ENCODE measurements at places on chromosomes 6 and 20.

GRCh38 chr6:116405138-116405537 lies 34.4 kb downstream of the DSE start:
- peak; percentile 38 for DNase-seq

- DNase-seq, result no peak
These were observed 372.0 kb upstream of the JARID2 start for GRCh38 chr6:14873781-14874441.

DNA sequence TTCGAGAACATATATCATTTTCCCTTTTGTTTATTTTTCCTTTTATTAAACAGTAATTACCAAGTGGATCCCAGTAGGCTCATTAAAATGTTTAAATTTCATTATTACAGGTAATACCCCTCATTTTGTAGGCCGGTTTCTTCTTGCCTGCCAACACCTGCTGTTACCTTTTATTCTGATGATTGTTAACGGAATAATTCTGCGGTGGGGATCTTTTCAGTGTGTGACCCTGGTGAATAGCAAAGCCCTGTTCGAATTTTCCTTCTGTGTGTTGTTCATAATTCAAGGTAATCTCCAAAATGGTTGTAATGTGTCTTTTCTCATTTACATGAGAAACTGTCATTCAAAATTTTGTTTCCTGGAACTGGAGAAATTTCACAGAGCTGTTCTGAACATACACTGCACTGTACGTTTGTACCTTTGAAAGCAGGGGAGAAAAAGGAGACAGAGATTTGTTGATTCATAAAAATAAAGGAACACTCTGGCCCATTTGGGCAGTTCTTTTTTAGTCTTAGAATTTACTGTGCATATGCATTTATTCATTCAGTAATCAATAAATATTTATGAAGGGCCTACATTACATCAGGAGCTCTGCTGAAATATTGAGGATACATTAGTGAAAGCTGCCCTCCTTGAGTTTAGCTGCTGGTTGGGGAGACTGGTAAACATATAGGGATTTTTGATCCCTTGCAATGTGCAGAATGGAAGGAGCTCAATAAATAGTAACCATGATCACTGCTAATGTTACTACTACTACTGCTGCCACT lies 502.0 kb downstream of the QKI start:
- DNase-seq, result no peak

DNA sequence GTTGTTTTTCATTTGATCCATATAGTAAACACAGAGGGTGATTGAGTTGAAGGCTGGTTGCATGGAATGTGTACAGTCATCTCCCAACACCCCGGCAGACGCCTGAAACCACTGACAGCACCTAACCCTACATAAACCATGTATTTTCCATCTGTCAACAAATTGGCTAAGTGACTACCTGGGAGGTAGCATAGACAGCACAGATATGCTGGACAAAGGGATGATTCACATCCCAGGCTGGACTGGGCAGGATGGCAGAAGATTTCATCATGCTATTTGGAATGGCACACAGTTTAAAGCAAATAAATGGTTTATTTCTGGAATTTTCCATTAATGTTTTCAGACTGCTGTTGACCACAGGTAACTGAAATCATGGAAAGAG lies 4.4 kb upstream of the VIP start:
- DNase-seq, result no peak

GRCh38 chr20:56414842-56415765 lies 3.0 kb downstream of the CASS4 start:
- peak; percentile 55 for DNase-seq

- no peak for DNase-seq
These were observed 192.4 kb downstream of the OGFRL1 start for GRCh38 chr6:71481011-71481410.

- DNase-seq, result no peak
These were observed 3.0 kb upstream of the CDK5RAP1 start for GRCh38 chr20:33404281-33404680.

GRCh38 chr20:56440346-56441007 lies 27.9 kb upstream of the RTF2 start:
- no peak for DNase-seq

GRCh38 chr6:24610672-24611071 lies 35.3 kb downstream of the KIAA0319 start:
- no peak for DNase-seq

GRCh38 chr6:131015630-131016263 lies 47.3 kb downstream of the EPB41L2 start:
- DNase-seq, result no peak

- DNase-seq, result peak; percentile 20
These were observed 734 bp downstream of the MMS22L start for GRCh38 chr6:97282238-97282725.

DNA sequence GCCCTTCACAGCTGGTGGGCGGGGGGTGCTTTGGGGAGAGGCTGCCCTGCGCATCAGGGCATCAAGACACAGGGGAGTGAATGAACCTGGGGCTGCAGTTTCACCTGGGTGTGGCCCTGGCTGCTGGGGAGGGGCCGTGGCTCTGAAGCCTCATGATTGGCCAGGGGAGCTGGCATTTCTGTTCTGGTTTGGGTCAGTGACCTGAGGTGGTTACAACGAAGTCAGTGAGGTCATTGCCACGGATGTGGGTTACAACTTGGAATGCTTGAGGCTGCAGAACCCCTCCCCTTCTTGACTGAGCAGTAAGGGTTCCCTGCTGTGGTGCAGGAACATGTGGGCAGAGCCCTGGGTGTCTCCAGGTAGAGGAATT lies 3.0 kb downstream of the TCEA2 start:
- no peak for DNase-seq

DNA sequence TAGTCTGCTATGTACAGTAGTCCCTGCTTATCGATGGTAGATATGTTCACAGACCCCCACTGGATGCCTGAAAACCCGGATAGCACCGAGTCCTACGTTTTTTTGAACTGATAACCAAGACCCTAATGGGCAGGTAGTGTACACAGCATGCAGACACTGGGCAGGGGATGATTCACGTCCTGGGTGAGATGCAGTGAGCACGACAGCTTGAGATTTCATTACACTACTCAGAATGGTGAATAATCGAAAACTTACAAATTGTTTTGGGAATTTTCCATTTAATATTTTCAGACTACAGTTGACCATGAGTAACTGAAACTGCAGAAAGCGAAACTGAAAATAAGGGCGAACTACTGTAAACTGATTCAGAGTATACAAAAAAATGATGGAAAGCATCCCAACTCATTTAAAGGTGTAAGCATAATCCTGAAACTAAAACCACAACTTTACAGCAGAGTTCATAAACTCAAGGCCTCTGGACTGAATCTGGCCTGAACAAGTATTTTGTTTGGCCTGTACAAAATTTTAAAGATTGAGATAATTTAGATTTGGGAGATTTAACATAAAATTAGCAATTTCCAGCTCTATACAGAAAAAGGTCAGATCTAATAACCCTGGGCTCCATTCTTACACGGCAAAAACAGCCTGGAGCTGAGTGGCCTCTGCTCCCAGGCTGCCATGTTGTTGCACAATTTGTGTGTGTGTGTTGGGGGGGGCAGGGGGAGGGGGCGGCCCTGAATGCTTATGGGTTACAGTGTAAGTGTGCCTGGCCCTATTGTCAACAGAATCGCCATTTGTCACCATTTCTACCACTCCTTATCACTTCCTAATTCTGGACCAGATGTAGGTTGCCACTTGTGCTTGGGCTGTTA lies 34.9 kb downstream of the RNF24 start:
- peak; percentile 96 for DNase-seq

DNA sequence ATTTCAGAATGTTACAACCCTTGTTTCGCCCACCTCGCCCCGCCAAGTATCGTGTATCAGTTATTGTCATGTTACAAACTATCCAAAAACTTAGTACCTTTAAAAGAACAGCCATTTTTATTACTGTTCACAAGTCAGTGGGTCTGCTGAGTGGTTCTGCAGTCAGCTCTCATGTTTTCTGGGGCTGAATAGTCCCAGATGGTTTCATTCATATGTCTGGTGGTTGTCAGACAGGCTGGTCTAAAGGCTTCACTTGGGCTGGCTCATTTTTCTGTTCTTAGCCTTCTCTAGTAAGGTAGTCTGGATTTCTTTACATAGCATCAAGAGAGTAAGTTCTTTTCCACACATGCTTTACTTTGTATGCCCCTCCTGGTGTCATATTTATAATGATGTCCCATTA lies 8.6 kb downstream of the ZNF292 start:
- no peak for DNase-seq

GRCh38 chr6:168387426-168387825 lies 53.6 kb upstream of the SMOC2 start:
- DNase-seq, result no peak

DNA sequence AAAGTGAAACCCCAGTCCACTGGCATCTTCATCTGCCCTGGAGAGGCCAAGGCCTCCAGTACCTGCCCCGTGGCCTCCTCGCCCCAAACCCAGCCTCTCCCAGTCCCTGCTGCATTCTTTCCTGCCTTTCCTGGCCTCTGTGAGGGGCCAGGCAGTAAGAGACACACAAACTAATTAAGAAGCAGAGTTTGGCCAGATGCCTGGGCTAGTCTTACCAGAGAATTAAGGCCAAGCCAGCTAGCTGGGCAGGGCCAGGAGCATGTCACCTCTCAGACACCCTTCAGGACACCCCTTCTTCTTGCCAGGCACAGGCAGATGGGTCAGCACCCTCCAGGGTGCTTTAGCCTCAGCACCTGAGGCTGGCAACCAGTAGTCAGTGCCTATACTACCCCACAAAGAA lies 2.4 kb downstream of the MDGA1 start:
- DNase-seq, result no peak

GRCh38 chr6:32427218-32427617 lies 12.5 kb upstream of the HLA-DRA start:
- DNase-seq, result no peak

GRCh38 chr6:15389765-15390723 lies 144.2 kb downstream of the JARID2 start:
- peak; percentile 60 for DNase-seq

DNA sequence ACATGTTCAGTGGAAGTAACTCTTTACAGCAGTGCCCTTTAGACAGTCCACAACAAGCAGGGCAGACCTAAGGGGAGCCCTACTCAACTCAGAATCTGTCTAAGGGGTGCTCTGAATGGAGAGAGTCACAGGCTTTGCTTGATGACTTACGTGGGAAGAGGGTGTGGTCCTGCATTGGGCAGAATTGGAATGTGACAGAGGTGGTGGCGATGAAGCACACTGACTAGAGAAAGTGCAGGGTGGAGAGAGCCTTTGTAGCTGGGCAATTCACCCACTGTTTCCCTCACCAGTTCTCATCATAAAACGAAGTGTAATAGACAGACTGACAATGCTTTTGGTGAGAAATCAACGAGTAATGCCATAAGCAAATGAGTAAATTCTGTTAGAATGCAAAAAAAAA lies 11.2 kb downstream of the TP53INP2 start:
- peak; percentile 4 for DNase-seq

GRCh38 chr6:161244725-161245124 lies 29.1 kb downstream of the AGPAT4 start:
- DNase-seq, result no peak

DNA sequence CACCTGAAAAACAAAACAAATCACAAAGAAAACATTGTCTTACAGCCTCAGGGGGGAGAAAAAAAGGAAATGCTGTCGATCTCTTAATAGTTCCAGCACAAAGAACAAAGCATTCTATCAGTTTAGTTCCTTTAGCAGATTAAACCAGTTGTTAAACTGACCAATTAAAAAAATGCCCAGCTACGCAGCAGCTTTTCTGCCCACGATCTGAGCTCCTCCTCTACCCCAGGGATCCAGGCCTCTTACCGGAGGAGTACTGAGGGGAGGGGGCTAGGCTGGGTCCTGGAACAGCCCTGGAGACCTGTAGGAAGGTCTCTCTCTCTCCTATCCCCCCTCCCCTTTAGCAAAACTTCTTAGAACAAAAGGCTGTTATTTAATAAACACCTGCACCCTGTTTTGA lies 13.4 kb downstream of the PTK7 start:
- DNase-seq, result no peak

DNA sequence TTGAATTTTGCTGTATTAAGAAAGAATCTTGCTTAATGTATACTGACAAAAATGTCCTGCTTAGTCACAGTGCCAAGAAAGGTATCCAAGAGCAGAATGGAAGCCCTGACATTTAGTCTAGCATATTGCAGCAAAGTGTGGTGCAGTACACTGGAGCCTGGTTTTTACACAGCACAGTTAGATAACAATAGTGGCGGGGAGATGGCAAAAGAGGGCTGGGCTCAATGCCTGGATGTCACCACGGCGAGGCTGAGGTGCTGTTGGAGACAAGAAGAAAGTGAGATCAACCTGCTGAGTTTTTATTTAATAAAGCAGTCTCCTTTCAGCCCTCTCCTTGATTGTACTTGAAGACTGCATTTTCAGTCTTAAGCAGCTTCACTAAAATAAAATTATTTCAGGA lies 426.0 kb downstream of the LMBRD1 start:
- DNase-seq, result no peak

GRCh38 chr6:163187606-163188005 lies 226.9 kb upstream of the QKI start:
- no peak for DNase-seq

- DNase-seq, result peak; percentile 34
These were observed 212.1 kb upstream of the PHACTR1 start for GRCh38 chr6:12504325-12504966.

- DNase-seq, result no peak
These were observed 68.1 kb upstream of the CEP85L start for GRCh38 chr6:118719351-118720124.

DNA sequence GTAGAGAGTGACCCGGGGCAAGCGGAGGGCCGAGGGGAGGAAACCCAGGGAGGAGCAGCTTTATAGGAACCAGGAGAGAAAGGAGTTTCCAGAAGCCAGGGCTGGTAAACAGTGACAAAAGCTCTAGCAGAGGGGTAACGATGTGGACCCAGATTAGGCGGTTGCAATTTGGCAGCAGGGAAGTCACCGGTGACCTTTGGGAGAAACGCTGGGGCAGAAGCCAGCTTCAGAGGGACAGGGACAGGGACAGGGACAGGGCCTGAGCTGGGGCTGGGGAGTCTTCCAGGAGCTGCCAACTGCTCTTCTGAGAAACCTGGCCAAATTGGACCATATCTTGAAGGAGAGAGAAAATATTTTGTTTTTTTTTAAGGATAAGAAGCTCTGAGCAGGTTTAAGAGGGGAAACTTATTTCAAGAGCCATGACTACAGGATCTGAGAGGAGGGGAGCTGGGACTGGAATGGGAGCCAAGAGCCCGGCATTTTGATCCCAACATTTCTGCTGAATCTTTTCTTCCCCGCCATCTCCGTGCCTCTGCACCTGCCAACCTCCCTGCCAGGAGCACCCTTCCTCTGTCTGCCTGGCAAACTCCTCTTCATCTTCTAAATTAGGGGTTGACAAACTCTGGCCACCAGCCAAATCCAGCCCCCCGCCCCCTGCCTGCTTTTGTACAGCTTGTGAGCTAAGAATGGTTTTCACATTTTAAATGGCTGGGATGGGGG lies 22.6 kb upstream of the PREX1 start:
- DNase-seq, result no peak

All from suppressor macrophage treated with lipopolysaccharide for 1 hour (primary cell).